Left renal pelvis (tissue), 4 donors: ENCODE measurements at places on chromosomes 5 and 9. TPM values are rescaled to one million over a fixed set of nuclear protein-coding genes. Genes with fewer than 3 reads are reported as not detected.

Gene CDC20B
- polyA plus RNA-seq, result 0.82 TPM

Gene CATSPER3
- polyA plus RNA-seq, result 1.8 TPM

Gene N4BP3
- polyA plus RNA-seq, result 4.0 TPM

Gene LMNB1
- 135 TPM for polyA plus RNA-seq

Gene SYK
- 9.1 TPM for polyA plus RNA-seq

Gene SLC1A3
- 4.7 TPM for polyA plus RNA-seq

- DNase-seq, result no peak
Observed at GRCh38 chr9:70411121-70411929, 3.1 kb downstream of the KLF9 start.

DNA sequence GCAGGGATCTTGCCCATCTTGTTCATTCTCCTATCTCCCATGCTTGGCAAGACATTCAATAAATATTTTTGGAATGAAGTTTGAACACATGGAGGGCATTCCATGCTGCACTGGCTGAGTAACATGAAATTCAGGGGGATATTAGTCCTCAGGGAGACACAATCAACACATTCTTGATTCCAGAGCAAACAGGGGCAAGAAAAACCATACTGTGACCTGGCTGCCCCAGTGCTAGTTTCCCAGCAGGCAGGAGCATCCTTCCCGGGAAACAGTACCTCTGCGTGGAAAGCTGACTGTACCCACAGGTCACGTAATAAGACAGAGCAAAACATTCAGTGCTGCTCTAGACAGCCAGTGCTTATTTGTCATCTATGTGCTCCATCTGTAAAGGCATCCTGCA is 66.3 kb upstream of the SPOCK1 start:
- DNase-seq, result no peak

DNA sequence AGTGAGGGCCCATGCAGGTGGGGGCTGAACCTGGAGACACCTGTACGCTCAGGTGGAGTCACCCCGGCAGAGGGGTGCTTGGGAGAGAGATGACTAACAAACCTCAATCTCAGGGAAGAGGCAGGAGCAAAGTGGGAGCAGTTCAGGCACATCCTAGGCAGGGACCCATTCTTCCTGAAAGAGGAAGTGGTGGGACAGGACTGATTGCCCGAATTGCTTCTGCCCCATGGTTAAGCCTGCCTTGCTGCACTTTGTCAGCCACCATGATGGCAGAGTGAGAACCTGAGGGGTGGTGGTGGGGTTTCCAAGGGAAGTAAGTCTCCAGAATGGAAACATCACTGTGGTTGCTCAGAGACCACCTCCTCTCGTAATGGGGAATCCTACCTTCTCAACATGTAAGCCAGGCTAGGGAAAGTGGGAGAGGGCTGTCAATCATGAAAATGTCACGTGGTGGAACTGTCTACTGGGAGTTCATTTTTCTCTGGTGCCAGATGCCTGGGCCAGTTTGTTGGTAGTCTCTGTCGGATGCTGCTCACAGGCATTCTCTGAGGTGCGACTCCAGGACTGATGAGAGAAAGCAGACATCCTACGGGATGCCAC is 150.4 kb downstream of the HSPA4 start:
- no peak for DNase-seq

GRCh38 chr5:6573651-6574101 is 59.2 kb downstream of the NSUN2 start:
- DNase-seq, result no peak

DNA sequence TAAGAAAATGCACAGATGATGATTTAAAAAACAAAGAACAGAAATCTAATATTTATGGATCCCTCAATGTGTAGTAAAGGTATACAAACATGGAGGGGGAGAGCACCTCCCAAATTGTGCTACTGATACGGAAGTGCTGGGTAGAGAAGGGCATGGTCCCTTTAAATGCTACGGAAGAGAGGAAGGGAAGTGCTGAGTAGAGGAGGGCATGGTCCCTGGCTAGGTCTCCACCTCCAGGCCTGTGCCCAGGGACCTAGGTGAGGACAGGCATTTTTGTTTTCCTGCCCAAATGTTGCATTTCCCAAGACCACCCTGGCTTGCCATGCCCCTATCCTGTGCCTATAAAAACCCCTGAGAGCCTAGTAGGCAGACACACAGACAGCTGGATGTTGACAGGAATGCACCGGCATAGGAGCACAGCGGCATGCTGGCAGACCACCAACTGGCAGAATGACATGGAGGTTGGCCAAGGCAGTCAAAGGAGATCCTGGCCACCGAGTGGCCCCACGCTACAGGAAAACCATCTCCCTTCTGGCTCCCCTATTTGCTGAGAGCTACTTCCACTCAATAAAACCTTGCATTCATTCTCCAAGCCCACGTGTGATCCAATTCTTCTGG is 62.1 kb upstream of the SPDL1 start:
- no peak for DNase-seq

- no peak for DNase-seq
Observed at GRCh38 chr9:90767523-90768100, 34.0 kb upstream of the SYK start.

- DNase-seq, result no peak
Observed at GRCh38 chr9:70044490-70045307, 1.1 kb downstream of the MAMDC2 start.

GRCh38 chr9:34592895-34593601 is 3.5 kb upstream of the CNTFR start:
- no peak for DNase-seq

- DNase-seq, result no peak
Observed at GRCh38 chr9:132942541-132943182, 1.8 kb downstream of the TSC1 start.

GRCh38 chr5:113099822-113100221 is 123.2 kb downstream of the DCP2 start:
- no peak for DNase-seq

DNA sequence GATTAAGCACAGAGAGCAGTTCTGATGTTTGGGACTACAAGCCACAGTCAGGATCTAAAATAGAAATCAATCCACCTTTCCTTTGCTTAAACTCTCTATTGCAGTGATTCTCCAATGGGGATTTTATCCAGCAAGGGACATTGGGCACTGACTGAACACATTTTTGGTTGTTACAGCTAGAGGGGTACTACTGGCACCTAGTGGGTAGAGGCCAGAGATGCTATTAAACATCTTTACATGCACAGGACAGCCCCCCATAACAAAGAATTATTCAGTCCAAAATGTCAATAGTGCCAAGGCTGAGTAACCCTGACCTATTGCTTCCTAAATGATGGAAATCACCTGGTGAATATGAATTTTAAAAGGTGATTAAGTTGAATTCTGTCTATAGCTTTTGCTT is 12.0 kb downstream of the ZNF622 start:
- no peak for DNase-seq

- no peak for DNase-seq
Observed at GRCh38 chr5:106195679-106196474, 1474.9 kb downstream of the EFNA5 start.

GRCh38 chr5:175306381-175306780 is 137.6 kb downstream of the DRD1 start:
- no peak for DNase-seq
